Renal pelvis (tissue), 12 donors: ENCODE measurements at places on chromosomes 12 and 14. TPM values are rescaled to one million over a fixed set of nuclear protein-coding genes. Genes with fewer than 3 reads are reported as not detected.

VCPKMT gene
- polyA plus RNA-seq, result 11.8 TPM

FAM90A1 gene
- 3.1 TPM for polyA plus RNA-seq

RTN1 gene
- polyA plus RNA-seq, result 2.9 TPM

GPR135 gene
- 3.2 TPM for polyA plus RNA-seq

MYO1H gene
- 1.5 TPM for polyA plus RNA-seq

SYNDIG1L gene
- 0.30 TPM for polyA plus RNA-seq

STAB2 gene
- 0.84 TPM for polyA plus RNA-seq

CACNA1C gene
- polyA plus RNA-seq, result 10.0 TPM

RPGRIP1 gene
- 0.64 TPM for polyA plus RNA-seq

KRT80 gene
- 0.99 TPM for polyA plus RNA-seq

CCDC38 gene
- 0.99 TPM for polyA plus RNA-seq

LGR5 gene
- 23.0 TPM for polyA plus RNA-seq

LRRC9 gene
- polyA plus RNA-seq, result 2.1 TPM

RTRAF gene
- 231 TPM for polyA plus RNA-seq

CLEC4A gene
- polyA plus RNA-seq, result 2.3 TPM

CNTN1 gene
- polyA plus RNA-seq, result 42.1 TPM

FCF1 gene
- 56.0 TPM for polyA plus RNA-seq

PROX2 gene
- 2.8 TPM for polyA plus RNA-seq

DCP1B gene
- 28.1 TPM for polyA plus RNA-seq

EGLN3 gene
- 20.0 TPM for polyA plus RNA-seq

IL31 gene
- polyA plus RNA-seq, result not detected

TMEM30B gene
- polyA plus RNA-seq, result 10.0 TPM

FBRSL1 gene
- 82.2 TPM for polyA plus RNA-seq
